ENCODE measurements at places on chromosomes 6 and 20.
A peak's percentile ranks its signal among the peaks of the same experiment; 100 is the strongest.

DNA sequence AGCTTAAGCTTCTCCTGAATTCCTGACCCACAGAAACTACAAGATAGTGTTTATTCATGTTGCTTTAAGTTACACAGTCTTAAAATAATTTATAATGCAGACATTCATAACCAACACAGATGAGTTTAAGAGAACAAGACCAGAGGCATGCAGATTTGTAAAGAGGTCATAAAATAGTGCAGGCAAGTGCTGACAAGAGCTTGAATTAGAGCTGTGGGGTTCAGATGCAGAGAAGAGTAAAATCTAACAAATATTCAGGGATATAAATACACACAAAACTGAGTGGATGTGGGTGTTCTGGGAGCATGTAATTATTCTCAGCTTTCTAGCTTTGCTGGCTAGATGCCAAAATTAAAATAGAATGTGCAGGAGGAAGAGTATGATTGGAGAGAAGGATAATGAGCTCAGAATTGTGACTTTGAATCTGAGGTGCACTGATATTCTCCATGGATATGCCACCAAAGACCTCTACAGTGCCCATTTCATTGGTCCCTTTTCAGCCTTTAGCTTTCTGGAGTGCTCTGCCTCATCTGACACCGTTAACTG is 291.9 kb upstream of the SGK1 start:
- no peak for DNase-seq

- no peak for DNase-seq
These were observed 128.8 kb downstream of the PHF3 start for GRCh38 chr6:63764318-63764916.

GRCh38 chr6:151004383-151005024 is 139.0 kb downstream of the MTHFD1L start:
- DNase-seq = peak; percentile 54

GRCh38 chr6:28657769-28658465 is 132.2 kb downstream of the GPX5 start:
- no peak for DNase-seq

All from HTR-8/SVneo (cell line).